ENCODE measurements at places on chromosomes 11 and 22. TPM values are rescaled to one million over a fixed set of nuclear protein-coding genes. Genes with fewer than 3 reads are reported as not detected.
A peak's percentile ranks its signal among the peaks of the same experiment; 100 is the strongest.

GRCh38 chr11:83449338-83449913, 163.3 kb upstream of the CCDC90B start:
- no peaks in the 10 kb centered on the region for H3K36me3 ChIP-seq
- H3K4me1 ChIP-seq: no peaks in the 10 kb centered on the region
- no peak overlapping the region for H3K4me3 ChIP-seq
- H3K27ac ChIP-seq: no peak overlapping the region
- H3K27me3 ChIP-seq: no peaks in the 10 kb centered on the region

DNA sequence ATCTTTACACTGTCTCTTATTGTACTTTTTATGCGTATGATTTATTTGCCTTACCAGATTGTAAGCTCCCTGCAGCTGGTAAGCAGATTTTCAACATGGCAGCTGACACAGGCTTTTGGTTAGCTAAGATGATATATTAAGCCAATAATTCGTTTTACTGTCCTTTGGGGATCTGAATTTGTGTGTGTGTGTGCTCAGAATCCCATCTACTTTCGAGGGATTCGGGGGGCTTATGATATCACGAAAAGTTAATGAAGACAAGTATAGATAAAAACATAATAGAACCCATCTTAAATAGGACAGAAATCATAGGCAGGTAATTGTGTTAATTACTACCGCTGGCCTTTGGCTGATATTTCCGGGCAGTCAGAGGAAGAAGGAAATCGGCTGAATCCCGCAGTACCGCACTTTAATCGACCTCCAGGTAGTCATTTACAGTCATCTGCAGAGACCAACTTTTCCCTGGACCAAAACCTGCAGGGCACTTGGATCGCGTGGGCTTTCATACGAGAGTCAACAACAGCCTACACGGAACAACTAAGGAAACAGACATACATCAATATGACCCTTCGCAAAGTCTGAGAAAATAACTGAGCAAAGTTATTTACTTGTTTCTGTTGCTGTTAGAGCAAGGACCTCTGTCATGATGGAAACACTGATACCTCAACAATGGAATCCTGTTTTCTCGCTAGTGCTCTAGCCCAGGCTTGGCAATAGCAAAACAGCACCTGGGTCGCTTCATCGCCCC, 802 bp downstream of the KBTBD3 start:
- peak overlapping the region; percentile 99 for H3K4me3 ChIP-seq
- DNase-seq: no peak
- no peaks in the 10 kb centered on the region for H3K27me3 ChIP-seq
- H3K27ac ChIP-seq: peak overlapping the region; percentile 98
- H3K36me3 ChIP-seq: peaks cover 30% of the 10 kb centered on the region
- H3K4me1 ChIP-seq: peaks cover 36% of the 10 kb centered on the region

DNA sequence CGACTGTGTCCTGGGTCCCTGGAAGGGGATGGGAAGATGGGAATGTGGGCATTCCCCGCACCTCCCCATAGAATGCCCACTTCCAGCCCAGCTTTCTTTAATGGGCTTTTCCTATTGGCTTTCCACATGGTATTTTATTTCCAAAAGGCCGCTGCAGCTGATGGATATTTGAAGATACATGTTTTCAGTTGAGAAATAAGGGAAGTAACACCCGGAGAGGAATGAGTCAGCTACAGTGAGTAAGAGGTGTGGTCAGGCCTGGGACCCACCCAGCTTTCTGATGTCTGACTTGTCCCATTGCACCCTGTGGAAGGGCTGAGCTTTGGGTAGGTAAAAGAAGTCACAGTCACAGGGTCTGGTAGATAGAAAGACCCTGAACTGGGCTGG, 476.9 kb downstream of the MIAT start:
- H3K4me1 ChIP-seq: no peaks in the 10 kb centered on the region
- H3K27ac ChIP-seq: no peak overlapping the region
- H3K36me3 ChIP-seq: no peaks in the 10 kb centered on the region
- no peak for DNase-seq
- no peak overlapping the region for H3K4me3 ChIP-seq

Gene MS4A8
- not detected for total RNA-seq

Gene MS4A6A
- total RNA-seq: 0.22 TPM

DNA sequence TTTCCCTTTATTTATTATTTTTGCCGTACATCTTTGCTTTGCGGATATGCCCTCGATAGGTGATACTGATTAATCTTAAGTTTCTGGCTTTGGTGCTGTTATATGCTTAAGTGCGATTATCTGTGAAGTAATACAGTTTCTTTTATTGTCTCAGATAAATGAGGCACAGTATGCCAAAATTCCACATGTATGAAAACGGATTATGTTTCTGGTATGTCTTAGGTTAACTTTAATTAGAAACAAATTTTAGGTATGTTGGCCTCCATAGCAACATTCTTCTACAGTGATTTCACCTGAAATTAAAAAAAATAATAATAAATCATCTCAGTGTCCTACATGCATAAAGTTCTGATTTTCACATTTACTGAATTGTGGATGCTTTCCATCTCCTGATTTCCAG, 119.2 kb downstream of the ARHGAP42 start:
- H3K4me1 ChIP-seq: no peaks in the 10 kb centered on the region
- no peak overlapping the region for H3K4me3 ChIP-seq
- no peaks in the 10 kb centered on the region for H3K27me3 ChIP-seq
- DNase-seq: no peak
- no peaks in the 10 kb centered on the region for H3K36me3 ChIP-seq
- H3K27ac ChIP-seq: no peak overlapping the region

DNA sequence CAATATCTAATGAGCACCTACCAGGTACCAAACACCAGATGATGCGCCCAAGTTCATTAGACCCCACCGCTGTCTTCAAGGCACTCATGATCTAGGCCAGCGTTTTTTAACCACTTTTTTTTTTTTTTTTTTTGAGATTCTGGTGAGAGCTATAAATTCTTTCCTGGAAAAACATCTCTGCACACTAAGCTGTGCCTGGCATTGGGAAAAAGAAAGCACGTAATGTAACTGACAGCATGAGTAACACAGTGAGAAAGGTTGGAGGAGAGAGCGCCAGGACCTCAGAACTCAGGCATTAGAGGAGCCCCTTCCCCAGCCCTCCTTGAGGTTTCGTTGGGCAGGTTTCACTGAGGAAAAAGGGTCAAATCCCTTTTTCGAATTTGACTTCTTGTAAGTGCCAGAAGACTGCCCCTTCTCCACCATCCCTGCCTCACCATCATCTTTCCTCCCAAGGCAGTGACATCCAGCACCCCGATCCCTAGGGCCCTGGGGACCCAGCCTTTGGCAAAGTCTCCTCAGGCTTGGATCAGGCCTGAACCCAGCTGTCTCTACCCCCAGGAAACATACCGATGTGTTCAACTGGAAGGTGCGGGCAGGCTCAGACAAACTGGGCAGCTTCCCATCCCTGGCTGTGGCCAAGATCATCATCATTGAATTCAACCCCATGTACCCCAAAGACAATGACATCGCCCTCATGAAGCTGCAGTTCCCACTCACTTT, 26.1 kb upstream of the SMIM35 start:
- H3K27ac ChIP-seq: no peak overlapping the region
- no peak overlapping the region for H3K4me3 ChIP-seq
- H3K4me1 ChIP-seq: peaks cover 3% of the 10 kb centered on the region
- no peak for DNase-seq
- H3K27me3 ChIP-seq: peaks cover 20% of the 10 kb centered on the region

DNA sequence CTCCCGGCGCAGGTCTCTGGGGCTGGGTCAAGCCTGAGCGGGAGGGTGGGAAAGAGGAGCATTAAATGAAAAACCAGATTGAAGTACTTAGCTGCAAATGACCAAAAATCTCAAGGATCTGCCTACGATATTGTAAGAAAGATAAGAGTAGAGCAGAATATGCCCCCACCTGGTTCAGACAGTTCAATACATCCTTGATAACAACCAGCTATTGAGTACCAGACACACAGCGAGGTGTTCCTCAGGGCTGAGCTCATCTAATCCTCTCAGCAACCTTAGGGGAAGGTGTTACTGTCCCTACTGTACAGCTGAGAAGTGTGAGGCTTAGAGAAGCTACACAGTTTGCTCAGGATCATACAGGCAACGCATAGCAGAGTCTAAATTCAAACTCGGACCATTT, 27.4 kb upstream of the HMGXB4 start:
- no peak for DNase-seq
- H3K4me1 ChIP-seq: no peaks in the 10 kb centered on the region
- no peak overlapping the region for H3K27ac ChIP-seq
- H3K4me3 ChIP-seq: no peak overlapping the region

Gene LPXN
- 284 TPM for total RNA-seq

GRCh38 chr11:33936725-33937604, 45.1 kb upstream of the LMO2 start:
- H3K4me1 ChIP-seq: peaks cover 23% of the 10 kb centered on the region
- no peak overlapping the region for H3K27ac ChIP-seq
- peaks cover 4% of the 10 kb centered on the region for H3K36me3 ChIP-seq
- DNase-seq: no peak

Gene LGALS1
- 254 TPM for total RNA-seq

DNA sequence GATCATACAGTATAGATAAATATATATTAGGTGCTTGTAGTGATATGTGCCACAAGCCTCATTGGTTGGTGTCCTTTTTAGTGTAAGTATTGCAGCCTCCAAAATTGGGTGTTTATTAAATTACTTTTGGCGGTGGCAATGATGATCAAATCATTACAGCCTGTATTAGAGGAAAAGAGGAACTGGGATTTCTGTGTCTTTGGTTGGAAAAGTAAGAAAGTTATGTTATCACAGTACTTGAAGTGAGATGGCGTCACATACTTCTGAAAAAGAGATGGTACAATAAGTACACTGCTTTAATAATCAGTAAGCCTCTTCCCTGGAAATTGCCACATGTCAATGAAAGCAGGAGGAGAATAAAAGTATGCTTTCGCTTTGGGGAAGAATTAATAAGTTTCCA, 523 bp upstream of the MPZL3 start:
- peaks cover 9% of the 10 kb centered on the region for H3K36me3 ChIP-seq
- H3K27ac ChIP-seq: peak overlapping the region; percentile 99
- no peak for DNase-seq
- peaks cover 17% of the 10 kb centered on the region for H3K4me1 ChIP-seq
- H3K27me3 ChIP-seq: peaks cover 19% of the 10 kb centered on the region
- H3K4me3 ChIP-seq: peak overlapping the region; percentile 98

Data from activated B cell treated with CpG ODN at 0.5 μM for 24 hours (primary cell).